H9 (cell line): ENCODE measurements at places on chromosomes 7 and 10. TPM values are rescaled to one million over a fixed set of nuclear protein-coding genes. Genes with fewer than 3 reads are reported as not detected.
A peak's percentile ranks its signal among the peaks of the same experiment; 100 is the strongest.

ATP6V1F gene
- total RNA-seq = 115 and 117 TPM in 2 replicates

FRMD4A gene
- total RNA-seq = 19.6 and 21.3 TPM in 2 replicates

GNAT3 gene
- total RNA-seq = not detected in 2 replicates

FXYD4 gene
- not detected in 2 replicates for total RNA-seq

TMEM213 gene
- total RNA-seq = 0.22 TPM in 1 of 2 replicates, not detected in the other

CPA2 gene
- total RNA-seq = 0.29 TPM in 1 of 2 replicates, not detected in the other

DNA sequence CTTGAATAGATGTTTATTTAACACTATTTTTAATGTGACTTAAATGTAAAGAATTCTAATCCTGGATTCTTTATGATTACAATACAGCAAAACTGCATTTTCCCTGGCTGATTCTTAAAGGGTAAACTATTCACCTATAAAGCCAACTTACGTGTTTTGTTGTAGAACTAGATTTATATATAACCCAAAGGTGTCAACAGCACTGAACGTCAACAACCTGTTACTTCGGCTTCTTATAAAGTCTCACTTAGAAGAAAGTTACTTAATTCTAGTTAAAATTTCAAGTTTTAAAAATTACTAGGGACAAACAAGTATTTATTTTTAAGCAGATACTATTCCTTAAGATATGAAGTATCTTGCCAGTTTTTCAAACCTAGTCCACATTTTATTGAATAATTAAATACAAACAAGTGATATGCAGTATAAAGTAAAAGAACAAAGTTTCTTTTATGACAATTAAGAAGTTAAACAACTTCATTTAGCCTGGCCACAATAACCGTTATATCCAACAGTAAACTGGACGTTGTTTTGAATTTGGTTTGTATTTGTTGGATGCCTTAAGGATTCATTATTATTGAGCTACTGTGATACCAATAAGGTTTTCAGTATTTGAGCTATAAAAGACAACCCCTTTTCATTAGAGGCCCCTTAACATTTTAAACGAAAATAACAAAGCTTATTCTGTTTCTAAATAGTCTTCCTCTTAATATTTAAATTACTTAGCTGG is 83.1 kb downstream of the SNX10 start:
- no peak for DNase-seq

DNA sequence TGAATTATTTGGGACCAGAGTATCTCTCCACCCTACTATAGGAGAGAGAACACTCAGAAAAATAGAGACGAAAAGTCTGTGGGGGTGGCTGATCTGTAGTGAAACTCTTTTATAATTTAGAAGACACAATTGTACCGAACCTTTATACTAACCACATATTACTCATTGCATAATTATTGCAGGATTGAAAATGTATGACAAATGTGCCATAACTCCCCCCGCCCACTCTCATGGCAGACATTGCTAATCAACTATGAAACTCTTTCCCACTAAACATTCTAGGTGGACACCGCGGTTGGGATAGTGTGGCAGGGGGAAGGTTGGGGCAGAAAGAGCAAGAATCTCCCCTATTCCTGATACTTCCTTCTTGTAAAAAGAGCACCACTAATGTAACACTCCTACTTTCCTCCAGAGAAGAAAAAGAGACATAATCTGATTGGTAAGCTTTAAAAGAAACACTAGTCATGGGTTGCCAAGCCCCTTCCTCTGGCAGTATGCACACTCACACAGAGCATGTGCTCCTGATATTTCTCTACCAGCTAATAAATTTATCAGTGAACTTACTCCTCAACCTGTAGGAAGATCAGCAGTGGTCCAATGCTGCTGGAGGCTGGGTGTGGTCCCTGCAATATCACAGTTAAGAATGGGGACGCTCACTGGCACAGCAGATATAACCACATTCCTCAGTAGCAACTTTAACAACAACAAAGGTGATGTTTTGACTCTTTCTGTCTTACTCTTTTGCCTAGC is 18.7 kb upstream of the ARID5B start:
- no peak for DNase-seq

DNA sequence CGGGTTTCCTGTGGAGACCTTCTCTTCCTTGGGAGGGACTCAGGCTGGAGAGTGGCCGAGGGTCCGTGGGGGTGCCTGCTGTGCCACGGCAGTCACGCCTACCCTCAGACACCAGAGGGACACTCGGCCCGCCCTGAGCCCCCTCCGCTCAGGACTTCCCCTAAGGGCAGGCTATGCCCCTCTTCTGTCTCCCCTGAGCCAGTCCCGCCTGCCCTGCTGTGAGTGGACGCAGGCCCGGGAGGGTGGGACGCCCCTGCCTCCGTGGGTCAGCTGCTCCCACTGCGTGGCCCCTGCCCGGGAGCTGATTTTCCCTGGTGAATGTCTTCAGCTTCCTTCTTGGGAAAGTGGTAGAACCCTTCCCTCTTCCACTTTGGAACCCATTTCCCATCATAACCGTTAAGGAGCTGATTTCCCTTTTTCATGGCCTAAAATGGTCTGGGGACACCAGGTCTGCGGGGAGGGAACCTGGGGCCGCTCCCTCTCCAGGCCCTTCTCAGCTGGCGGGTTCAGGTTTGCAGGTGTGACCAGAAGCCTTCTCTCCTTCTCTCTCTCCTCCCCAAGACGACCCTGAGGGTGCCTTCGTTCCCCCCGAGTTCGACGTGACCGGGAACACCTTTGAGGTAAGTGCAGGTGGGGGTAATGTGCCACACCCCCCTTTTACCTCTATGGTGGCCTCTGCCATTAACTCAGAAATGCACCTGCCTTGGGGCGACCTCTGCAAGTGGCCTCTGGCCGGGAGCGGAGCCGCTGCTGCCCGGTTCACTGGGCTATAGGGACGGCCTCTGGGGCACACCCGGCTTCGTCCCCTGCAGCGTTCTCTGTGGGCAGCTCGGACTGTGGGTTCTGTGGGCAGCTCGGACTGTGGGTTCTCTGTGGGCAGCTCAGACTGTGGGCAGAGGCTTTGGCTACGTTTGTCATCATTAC is 7.9 kb downstream of the KNDC1 start:
- DNase-seq = no peak

GRCh38 chr7:83347945-83348444 is 185.3 kb upstream of the PCLO start:
- DNase-seq = no peak

GRCh38 chr10:61455656-61456055 is 2.5 kb upstream of the TMEM26 start:
- no peak for DNase-seq

DNA sequence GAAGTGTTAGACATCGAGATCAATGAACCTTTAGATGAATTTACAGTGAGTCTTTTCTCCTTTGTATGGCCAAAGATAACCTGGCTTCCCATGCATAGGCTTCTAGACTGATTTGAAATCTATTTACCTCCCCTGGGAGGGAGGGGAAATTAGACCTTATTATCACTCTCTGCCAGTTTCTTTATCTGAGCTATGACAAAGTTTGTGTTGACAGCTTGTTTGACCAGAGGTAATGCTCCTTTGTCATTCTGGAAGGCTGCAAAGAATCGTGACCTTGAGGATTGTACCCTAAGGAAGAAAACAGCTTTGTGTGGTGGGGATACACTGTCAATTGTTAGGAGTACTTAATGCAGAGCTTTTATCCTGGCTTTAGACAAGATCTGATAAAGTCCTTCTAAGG is 36.4 kb downstream of the RBM33 start:
- DNase-seq = no peak

GRCh38 chr10:43249962-43250614 is 16.8 kb downstream of the RASGEF1A start:
- peak; percentile 49 for DNase-seq

GRCh38 chr10:119817991-119818888 is 54.4 kb downstream of the MCMBP start:
- DNase-seq = peak; percentile 100

DNA sequence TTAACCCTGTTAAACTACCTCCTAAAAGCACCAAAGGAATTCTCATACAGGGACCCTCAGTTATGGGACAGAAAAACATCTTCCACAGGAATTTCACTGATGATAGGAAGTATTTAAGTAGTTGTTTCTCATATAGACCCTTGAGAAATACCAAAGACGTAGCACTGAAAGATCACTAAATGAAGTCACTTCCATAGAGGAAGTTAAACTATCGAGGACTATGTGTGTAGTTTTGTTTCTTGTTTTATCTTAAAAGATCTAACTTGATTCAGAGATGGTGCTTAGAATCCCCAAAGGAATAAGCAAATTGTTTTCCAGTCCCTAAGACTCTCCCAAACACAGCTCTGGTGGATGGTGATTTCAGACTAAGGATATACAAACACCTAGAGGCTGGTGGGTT is 94.8 kb upstream of the AFAP1L2 start:
- DNase-seq = no peak

GRCh38 chr10:126908729-126909128 is 3.5 kb downstream of the DOCK1 start:
- no peak for DNase-seq

GRCh38 chr7:50584386-50584785 is 19.2 kb upstream of the DDC start:
- DNase-seq = no peak

DNA sequence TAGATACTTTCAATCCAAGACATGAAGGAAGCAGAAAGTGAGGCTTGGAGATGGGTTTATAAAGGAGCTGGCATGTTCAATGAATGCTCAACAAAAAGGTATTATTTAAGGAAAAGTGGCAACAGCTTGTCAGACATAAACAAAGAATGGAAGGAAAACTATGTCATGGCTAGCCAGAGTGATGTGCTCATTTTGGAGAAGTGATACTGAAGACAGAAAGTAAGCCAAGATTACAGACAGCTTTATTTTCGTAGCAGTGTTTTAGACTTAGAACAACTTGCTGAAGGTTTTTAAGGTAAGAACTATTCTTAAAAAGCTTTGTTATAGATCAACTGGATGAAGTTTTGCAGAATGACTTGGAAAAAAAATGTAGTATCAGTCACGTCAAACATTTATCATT is 160.5 kb upstream of the FERD3L start:
- DNase-seq = no peak

GRCh38 chr7:122260336-122260735 is 44.2 kb downstream of the FEZF1 start:
- no peak for DNase-seq
